ENCODE measurements at places on chromosomes 1 and 21. TPM values are rescaled to one million over a fixed set of nuclear protein-coding genes. Genes with fewer than 3 reads are reported as not detected.

DNA sequence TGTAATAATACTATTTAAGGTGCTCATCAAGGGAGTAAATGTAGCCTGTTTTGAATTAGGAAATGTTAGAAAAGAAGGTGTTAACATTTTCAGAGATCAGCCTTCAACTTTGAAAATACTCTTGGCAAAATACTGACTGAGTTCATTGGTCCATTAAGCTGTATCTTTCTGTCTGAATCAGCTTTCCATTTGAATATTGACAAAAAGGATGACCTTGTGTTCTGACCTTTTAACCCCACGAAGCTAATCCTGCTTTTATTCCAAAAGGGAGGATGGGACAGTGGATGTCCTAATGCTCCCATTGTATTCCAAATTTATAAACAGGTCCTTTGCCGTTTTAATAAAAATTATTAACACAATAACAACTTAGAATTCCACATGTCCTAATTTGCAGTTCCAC is 259.7 kb upstream of the NRIP1 start:
- no peaks in the 10 kb centered on the region for H3K36me3 ChIP-seq
- H3K27me3 ChIP-seq = peaks cover 4% of the 10 kb centered on the region
- no peak overlapping the region for H3K4me3 ChIP-seq
- no peak for DNase-seq

Gene ZNF687
- total RNA-seq = 35.5 TPM

- DNase-seq = peak; percentile 64
- H3K27me3 ChIP-seq = no peaks in the 10 kb centered on the region
- peaks cover 25% of the 10 kb centered on the region for H3K36me3 ChIP-seq
- H3K4me3 ChIP-seq = peak overlapping the region; percentile 95
- H3K27ac ChIP-seq = peak overlapping the region; percentile 97
Observed at GRCh38 chr21:25563361-25564116, 43.7 kb downstream of the MRPL39 start.

DNA sequence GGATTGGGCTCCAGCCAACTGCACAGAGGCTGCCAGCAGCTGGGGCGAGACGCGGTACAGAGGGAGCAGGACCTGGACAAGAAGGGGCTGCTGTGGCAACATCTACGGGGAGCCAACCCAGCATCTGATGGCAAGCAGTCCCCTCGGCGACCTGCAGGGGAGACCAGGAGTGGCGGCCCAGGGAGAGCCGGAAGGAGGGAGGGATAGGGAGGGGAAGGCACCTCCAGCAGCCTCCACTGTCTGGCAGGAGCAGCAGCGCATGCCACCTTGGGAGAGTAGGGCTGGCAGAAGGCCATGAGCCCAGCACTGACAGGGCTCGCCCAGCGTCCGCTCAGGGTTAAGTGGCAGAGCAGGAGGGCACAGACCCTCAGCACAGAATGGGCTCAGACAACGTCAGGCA is 17.3 kb downstream of the CHD5 start:
- peaks cover 5% of the 10 kb centered on the region for H3K27me3 ChIP-seq
- no peaks in the 10 kb centered on the region for H3K4me1 ChIP-seq
- H3K27ac ChIP-seq = no peak overlapping the region
- H3K4me3 ChIP-seq = no peak overlapping the region
- no peak for DNase-seq
- no peaks in the 10 kb centered on the region for H3K36me3 ChIP-seq

GRCh38 chr1:245051349-245052221 is 103.2 kb upstream of the KIF26B start:
- DNase-seq = no peak
- peaks cover 2% of the 10 kb centered on the region for H3K27me3 ChIP-seq
- peaks cover 22% of the 10 kb centered on the region for H3K4me1 ChIP-seq
- peak overlapping the region; percentile 70 for H3K4me3 ChIP-seq

Gene GJB3
- not detected for total RNA-seq

DNA sequence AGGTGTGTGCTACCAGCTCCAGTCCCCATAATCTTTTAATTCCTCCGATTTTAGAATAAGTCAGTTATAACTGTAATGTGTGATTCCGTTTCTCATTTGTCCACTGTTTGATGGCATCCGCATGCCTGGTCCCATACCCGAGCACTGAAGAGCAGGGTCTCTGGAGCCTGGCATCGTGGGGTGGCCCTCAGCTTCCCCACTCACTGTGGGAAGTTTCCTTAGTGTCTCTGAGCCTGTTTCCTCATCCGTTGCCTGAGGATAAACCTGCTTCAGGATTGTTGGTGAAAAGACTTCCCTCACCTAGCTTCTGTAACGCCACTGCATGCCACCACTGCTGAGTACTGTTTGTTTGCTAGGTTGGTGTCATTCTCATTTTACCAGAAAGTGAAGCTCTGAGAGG is 19.5 kb downstream of the PARK7 start:
- peaks cover 4% of the 10 kb centered on the region for H3K4me1 ChIP-seq
- H3K36me3 ChIP-seq = peaks cover 16% of the 10 kb centered on the region
- no peak overlapping the region for H3K27ac ChIP-seq
- H3K4me3 ChIP-seq = no peak overlapping the region
